ENCODE measurements at places on chromosomes 3 and 15.

DNA sequence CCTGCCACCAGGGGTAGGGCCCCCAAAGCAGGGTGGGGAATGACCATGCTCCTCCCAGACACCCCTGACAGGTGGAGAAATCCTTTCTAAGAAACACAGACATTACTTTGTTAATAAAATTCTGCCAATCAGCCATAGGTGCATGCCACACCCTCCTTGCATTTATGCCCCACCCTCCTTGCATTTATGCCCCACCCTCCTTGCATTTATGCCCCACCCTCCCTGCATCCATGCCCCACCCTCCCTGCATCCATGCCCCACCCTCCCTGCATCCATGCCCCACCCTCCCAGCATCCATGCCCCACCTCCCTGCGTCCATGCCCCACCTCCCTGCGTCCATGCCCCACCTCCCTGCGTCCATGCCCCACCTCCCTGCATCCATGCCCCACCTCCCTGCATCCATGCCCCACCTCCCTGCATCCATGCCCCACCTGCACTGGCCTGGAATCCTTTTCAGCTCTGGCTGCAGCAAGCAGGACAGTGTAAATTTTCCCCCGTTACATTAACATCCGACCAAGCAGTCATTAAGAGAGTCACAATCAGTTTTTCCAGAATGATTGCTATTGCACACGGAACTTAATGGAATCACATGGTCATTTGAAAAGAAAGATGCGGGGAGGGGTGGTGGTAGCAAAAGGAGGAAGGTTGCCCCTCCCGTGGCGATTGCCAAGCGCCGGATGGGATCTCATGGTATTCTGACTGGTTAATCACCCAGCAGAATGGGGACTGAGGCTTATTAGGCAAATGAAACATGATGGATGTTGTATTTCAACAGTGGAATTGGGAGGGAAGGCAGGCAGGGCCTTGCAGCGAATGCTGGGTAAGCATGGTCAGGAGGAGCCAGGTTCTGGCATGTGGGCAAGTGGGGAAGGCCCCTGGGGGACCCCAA lies 91.2 kb downstream of the TLE3 start:
- no peak for DNase-seq

DNA sequence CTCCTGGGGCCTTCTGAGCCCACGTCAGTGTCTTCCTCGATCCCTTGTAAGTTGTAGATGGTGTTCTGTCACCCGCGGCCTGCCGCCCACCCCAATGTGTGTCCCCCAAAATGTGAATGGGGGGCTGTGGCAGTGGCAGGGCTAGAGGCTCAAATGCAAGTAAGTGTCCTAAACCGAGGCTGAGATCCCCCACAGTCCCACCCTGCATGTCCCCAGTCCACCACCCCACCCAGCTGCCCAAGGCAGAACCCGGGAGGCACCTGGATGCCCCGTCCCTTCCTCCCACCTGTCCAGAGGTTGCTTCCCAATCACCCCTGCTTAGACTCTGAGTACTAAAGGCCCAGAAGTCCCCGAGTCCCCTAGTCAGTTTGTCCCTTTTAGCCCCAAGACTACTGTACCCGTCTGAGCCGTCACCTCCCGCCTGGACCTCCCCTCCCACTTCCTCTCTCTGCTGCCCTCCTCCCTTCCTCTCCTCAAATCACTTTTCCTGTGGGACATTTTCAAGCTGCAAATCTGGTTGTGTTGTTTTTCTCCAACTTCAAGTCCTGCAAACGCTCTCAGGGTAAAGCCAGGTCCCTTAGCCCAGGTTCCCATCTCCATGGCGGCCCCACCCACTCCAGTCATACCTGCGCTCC lies 11.8 kb upstream of the PLXND1 start:
- DNase-seq: no peak

DNA sequence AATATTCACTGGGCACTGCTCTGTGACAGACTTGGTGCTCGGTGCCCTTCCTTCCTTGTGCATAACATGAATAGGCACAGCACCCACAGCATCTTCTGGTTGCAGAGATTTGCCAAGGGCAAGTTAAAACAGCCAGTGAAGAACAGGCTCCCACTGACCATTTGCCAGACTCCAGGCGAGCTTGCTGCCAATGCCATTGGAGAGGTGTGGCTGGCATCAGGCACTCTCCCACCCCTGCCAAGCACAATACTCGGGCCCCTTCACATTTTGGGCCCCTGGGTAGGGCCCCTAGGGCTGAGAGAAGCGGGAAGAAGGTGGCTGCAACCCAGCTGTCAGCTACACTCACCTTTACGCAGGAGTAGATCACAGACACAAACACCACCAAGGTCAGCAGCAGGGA lies 112.1 kb downstream of the SEC22A start:
- DNase-seq: no peak

DNA sequence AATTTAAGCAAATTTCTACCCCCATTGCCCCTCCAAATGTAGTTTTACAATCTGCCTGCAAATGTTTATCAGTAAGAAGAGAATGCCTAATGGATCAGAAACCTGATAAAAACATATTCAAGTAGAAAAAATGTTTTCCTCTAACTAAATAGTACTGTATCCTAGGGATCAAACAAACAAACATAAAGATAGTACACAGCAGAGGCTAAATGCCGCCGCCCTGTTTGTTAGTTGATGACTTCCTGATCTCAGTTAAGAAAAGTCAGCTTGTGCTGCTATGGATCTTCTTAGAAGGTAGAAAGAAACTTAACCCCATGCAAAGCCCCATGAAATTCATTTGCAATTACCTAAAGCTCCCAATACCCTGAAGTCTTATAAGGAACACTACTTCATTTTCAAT lies 387.3 kb upstream of the THBS1 start:
- no peak for DNase-seq

DNA sequence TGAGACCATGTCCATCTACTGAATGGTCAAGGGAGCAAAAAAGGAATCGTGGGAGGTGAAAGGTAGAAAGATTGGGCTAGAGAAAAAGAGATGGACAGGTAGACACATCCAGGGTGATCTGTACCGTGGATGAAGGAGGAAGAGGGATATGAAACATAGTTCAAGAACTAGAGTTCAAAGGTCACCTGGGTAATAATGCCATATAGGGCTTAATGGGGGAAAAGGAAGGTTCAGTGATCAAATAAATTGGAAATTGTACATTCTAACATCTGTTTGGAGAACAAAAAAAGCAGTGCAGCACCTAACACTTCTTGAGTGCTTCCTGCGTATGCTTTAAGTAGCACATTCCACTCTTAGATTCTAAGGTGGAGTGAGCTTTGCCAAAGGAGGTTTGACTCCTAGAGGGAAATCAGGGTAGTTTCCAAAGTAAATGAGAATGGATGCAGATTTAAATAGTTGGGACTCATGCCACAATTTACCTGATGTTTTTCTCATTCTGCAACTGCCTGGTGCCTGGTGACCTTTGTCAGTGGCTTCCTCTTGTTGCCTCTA lies 46.6 kb downstream of the MITF start:
- DNase-seq: no peak

- no peak for DNase-seq
These were observed 163.4 kb upstream of the IQSEC1 start for GRCh38 chr3:13236557-13237173.

GRCh38 chr3:177624528-177625495 lies 427.5 kb upstream of the TBL1XR1 start:
- DNase-seq: no peak

- DNase-seq: no peak
These were observed 213.1 kb upstream of the ADAMTS9 start for GRCh38 chr3:64900617-64901521.

GRCh38 chr3:22887664-22888291 lies 315.3 kb upstream of the UBE2E2 start:
- no peak for DNase-seq
